Aorta (tissue), 5 donors: ENCODE measurements at places on chromosomes 7 and 10. TPM values are rescaled to one million over a fixed set of nuclear protein-coding genes. Genes with fewer than 3 reads are reported as not detected.

Gene ADCYAP1R1
- 6.1 TPM for total RNA-seq

Gene PRLHR
- not detected for total RNA-seq

Gene KIAA1549
- 2.8 TPM for total RNA-seq

Gene PNLIP
- total RNA-seq, result 2.7 TPM

Gene GIMAP7
- 41.8 TPM for total RNA-seq

Gene SAMD9
- total RNA-seq, result 9.5 TPM

Gene TUBB8
- total RNA-seq, result not detected

DNA sequence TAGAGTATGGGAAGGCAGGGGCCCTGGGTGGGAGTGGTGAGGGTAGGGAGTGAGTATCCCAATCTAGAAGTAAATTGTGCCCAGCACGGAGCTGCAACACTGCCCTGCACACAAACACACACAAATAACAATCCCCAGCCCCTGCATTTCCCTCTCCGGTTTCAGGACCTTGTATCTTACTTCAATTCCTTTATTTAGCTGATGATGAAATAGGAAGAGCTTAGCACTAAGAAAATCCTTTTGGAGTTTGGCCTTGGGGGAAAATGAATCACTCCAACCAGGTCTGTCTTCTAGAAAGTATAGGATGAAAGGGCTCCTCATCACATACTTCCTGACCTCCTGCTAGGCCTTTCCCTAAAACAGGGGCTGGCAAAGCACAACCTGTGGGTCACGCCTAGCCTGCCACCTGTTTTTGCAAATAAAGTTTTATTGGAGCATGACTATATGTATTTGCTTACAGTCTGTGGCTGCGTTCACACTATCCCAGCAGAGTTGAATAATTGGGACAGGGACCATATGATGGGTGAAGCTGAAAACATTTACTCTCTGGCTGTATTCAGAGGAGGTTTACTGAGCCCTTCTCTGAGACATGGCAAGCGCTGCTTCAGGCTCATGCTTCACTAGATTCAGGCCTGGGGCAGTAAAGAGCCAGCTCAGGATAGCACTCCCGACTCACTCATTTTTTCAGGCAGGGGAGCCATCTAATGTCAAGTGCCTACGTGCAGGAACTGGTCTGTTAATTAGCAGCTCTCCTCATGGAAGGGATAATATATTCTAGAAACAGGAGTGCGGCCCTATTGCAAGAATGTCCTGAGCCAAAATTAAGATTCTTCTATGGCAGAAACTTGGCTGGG lies 111.0 kb downstream of the EGFR start:
- DNase-seq, result no peak
- H3K27me3 ChIP-seq, result no peaks in the 10 kb centered on the region
- peak overlapping the region; percentile 88 for H3K27ac ChIP-seq
- no peak overlapping the region for H3K4me3 ChIP-seq
- no peaks in the 10 kb centered on the region for H3K36me3 ChIP-seq

DNA sequence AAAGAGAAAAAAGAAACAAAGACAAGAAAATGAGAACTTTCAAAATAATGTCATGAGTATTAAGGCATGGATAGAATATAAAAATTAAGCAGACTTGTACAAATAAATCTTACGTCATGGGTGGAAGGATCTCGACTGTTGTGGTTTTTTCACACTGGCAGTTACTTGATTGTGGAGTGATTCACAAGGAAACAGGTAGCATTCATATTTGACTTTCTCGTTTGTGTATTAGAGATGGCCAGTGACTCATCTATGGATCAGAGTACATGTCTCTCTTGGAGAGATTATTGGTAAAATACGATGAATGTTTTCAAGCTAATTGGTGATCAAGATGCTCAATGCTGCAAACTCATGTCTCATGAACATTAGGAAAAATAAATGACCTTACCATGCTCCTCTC lies 564.3 kb downstream of the GATA3 start:
- no peak overlapping the region for H3K27ac ChIP-seq
- no peaks in the 10 kb centered on the region for H3K36me3 ChIP-seq
- H3K4me3 ChIP-seq, result no peak overlapping the region
- no peak for DNase-seq
- no peaks in the 10 kb centered on the region for H3K4me1 ChIP-seq

DNA sequence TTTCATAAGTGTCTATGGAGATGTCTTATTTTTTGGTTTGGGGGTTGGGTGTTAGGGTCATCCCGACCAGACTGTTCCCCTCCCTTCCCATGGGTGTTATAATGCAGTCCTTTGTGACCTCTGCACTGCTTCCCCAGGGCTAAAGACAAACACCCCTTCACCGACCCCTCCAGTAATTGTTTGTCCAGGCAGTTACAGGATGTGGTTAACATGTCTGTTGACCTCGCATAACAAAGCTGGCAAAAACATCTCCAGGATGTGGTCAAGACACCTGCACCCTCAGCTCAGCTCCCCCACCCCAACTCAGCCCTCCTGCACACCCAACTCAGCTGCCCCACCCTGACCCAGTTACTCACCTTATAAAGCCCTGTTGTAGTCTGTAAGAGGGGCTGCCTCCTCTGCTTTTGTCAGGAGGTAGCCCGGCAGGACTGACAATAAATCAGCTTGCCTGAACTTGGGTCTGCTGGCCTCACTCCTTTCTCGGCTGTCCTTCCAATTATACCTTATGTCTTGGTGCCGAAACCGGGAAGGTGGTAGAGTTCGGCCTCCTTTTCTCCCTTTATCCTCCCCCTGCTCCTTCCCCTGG lies 102.2 kb downstream of the ZNF92 start:
- no peak overlapping the region for H3K4me3 ChIP-seq
- DNase-seq, result no peak
- no peaks in the 10 kb centered on the region for H3K27me3 ChIP-seq
- no peaks in the 10 kb centered on the region for H3K36me3 ChIP-seq
- H3K27ac ChIP-seq, result no peak overlapping the region
- H3K4me1 ChIP-seq, result no peaks in the 10 kb centered on the region

- H3K4me1 ChIP-seq, result no peaks in the 10 kb centered on the region
- H3K27ac ChIP-seq, result no peak overlapping the region
- H3K27me3 ChIP-seq, result no peaks in the 10 kb centered on the region
- H3K4me3 ChIP-seq, result no peak overlapping the region
- no peak for DNase-seq
- H3K36me3 ChIP-seq, result no peaks in the 10 kb centered on the region
Observed at GRCh38 chr10:1449572-1450205, 287.6 kb downstream of the ADARB2 start.

DNA sequence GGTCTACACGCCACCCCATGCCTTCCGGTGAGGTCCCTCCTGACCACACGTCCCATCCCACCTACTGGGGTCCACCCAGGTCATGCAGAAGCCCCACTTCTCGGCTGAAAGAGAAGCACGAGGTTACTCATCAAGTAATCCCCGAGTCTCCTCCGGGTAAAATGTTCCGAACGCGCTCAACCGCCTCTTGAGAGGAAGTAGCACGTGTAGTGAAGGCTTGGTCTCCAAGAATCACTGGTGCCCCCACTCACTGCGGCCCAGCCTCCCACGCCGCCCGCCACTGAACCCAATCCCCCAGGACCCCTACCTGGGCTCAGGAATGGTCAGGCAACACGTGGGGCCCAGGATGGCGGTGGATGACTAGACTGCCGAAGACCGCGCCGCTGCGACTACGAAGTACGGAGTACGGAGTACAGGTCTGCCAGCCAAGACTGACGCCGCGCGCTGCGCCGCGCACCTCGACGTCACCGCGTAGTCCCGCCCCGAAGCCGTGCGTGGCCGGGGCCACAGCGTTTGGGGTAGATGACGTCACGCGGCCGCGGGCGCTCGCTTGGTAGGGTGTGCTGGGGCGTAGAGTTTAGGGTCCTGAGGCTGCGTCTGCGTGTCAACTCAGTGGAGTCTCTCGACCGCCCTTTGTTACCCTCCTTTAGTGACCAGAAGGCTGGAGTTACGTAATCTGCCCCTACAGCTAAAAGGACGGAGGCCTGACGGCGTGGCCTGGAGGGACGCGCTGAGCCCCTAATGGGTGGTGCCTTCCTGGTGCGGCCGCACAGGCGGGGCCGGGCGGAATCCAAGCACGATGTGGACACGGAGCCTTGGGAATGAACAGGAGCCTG lies 7.6 kb upstream of the MYO1G start:
- H3K27ac ChIP-seq, result peak overlapping the region; percentile 92
- DNase-seq, result peak; percentile 97
- peaks cover 4% of the 10 kb centered on the region for H3K36me3 ChIP-seq
- no peaks in the 10 kb centered on the region for H3K4me1 ChIP-seq
- no peaks in the 10 kb centered on the region for H3K27me3 ChIP-seq

DNA sequence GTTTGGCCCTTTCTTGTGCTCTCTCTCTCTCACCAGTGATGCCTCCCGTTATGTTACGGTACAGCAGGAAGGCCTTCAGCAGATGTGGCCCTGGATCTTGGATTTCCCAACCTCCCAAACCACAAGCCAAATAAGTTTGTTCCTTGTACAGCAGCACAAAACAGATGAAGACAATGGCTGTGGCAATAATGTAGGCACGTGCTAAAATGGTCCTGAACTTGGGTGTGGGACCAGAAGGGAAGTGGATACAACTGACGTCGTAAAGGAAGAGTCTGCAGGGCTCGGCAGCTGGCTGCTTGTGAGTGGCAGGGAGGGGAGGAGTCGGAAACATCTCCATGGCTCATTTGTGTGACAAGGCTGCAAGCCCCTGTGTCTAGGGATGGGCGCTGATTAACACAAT lies 26.8 kb downstream of the PROSER2 start:
- no peak overlapping the region for H3K27ac ChIP-seq
- no peaks in the 10 kb centered on the region for H3K4me1 ChIP-seq
- peaks cover 6% of the 10 kb centered on the region for H3K36me3 ChIP-seq
- H3K4me3 ChIP-seq, result no peak overlapping the region
- no peaks in the 10 kb centered on the region for H3K27me3 ChIP-seq

- H3K36me3 ChIP-seq, result no peaks in the 10 kb centered on the region
- H3K27ac ChIP-seq, result no peak overlapping the region
- H3K4me1 ChIP-seq, result no peaks in the 10 kb centered on the region
- no peaks in the 10 kb centered on the region for H3K27me3 ChIP-seq
Observed at GRCh38 chr7:104442481-104442880, 114.1 kb downstream of the LHFPL3 start.

DNA sequence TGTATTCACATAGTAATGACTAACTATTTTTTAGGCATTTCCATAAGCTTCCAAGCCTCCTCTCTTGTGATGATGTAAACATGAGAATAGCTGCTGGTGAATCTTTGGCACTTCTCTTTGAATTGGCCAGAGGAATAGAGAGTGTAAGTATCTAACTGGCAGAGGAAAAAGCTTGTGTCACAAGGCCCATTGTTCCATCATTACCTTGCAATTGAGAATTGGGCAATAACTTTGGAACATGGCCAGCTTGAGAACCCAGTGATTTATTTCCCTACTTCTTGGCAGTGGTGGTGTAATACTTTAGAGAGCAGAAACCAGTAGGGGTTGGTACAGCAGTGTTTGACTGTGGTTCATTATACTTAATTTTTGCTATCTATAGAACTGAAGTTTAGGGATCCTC lies 12.0 kb downstream of the IFRD1 start:
- no peak for DNase-seq
- no peaks in the 10 kb centered on the region for H3K4me1 ChIP-seq
- no peaks in the 10 kb centered on the region for H3K27me3 ChIP-seq
- H3K27ac ChIP-seq, result no peak overlapping the region

GRCh38 chr7:70421319-70421718 lies 710.6 kb upstream of the GALNT17 start:
- H3K4me3 ChIP-seq, result no peak overlapping the region
- no peaks in the 10 kb centered on the region for H3K4me1 ChIP-seq
- H3K27me3 ChIP-seq, result no peaks in the 10 kb centered on the region
- no peaks in the 10 kb centered on the region for H3K36me3 ChIP-seq
- no peak overlapping the region for H3K27ac ChIP-seq

GRCh38 chr7:70920876-70921275 lies 211.1 kb upstream of the GALNT17 start:
- no peak overlapping the region for H3K27ac ChIP-seq
- no peaks in the 10 kb centered on the region for H3K36me3 ChIP-seq
- H3K27me3 ChIP-seq, result no peaks in the 10 kb centered on the region
- no peak overlapping the region for H3K4me3 ChIP-seq
- DNase-seq, result no peak

DNA sequence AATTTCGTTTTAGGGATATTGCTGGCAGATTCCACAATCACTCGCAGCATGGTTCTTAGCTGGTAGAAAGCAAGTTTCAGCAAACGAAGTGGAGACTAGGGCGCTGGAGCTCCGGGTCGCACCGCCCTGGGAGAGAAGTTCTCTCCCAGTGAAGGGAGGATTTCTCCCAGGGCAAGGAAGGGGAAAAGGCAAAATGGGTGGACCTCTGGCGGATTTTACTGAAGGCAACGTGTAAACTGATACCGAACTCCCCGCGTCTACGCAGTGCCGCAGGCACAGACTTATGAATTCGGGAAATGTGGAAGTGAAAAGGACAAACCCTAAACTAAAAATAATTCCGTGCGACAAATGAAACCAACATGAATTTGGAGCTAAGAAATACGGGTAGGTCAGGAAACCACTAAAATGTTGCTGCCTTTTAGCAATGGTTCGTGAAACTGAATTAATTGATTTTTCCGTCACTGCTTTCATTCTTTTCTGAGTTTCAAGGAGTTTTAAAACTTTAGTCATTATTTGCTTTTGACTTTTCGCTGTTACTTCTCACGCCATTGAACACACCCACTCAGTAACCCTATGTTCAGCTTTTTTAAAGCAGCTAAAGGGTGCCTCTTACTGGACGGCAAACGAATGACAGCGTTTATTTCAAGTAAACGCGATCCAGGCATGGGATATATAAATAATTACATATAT lies at the start of gene MYOF:
MYOF (minus strand) TSS at position 190 of the 690 bp plus-strand sequence; CDS start at position 50, 140 bp downstream.
- H3K36me3 ChIP-seq, result no peaks in the 10 kb centered on the region
- peak within 1 kb of the TSS; percentile 99 for H3K4me3 ChIP-seq
- peak; percentile 76 for DNase-seq
- H3K27ac ChIP-seq, result peak within 1 kb of the TSS; percentile 98
- peaks cover 3% of the 10 kb centered on the region for H3K4me1 ChIP-seq

GRCh38 chr7:96093435-96093834 lies 228.5 kb downstream of the SLC25A13 start:
- no peaks in the 10 kb centered on the region for H3K36me3 ChIP-seq
- H3K4me3 ChIP-seq, result no peak overlapping the region
- no peaks in the 10 kb centered on the region for H3K27me3 ChIP-seq
- DNase-seq, result no peak
